Activated naive CD8-positive, alpha-beta T cell treated with anti-CD3 and anti-CD28 coated beads for 36 hours (primary cell): ENCODE measurements at places on chromosomes 4 and X. TPM values are rescaled to one million over a fixed set of nuclear protein-coding genes. Genes with fewer than 3 reads are reported as not detected.

GRCh38 chr4:8702516-8703400 is 110.2 kb downstream of the CPZ start:
- H3K27me3 ChIP-seq: no peaks in the 10 kb centered on the region
- no peaks in the 10 kb centered on the region for H3K36me3 ChIP-seq
- H3K27ac ChIP-seq: no peak overlapping the region
- no peak overlapping the region for H3K4me3 ChIP-seq

- H3K27me3 ChIP-seq: no peaks in the 10 kb centered on the region
- DNase-seq: no peak
- H3K4me1 ChIP-seq: peaks cover 4% of the 10 kb centered on the region
- H3K36me3 ChIP-seq: no peaks in the 10 kb centered on the region
- no peak overlapping the region for H3K4me3 ChIP-seq
- H3K27ac ChIP-seq: no peak overlapping the region
These were observed 38.9 kb downstream of the CCNQ start for GRCh38 chrX:153560000-153560399.

GRCh38 chr4:10296730-10297129 is 160.5 kb downstream of the ZNF518B start:
- H3K27ac ChIP-seq: no peak overlapping the region
- H3K27me3 ChIP-seq: no peaks in the 10 kb centered on the region
- no peaks in the 10 kb centered on the region for H3K36me3 ChIP-seq
- no peaks in the 10 kb centered on the region for H3K4me1 ChIP-seq
- no peak for DNase-seq

DNA sequence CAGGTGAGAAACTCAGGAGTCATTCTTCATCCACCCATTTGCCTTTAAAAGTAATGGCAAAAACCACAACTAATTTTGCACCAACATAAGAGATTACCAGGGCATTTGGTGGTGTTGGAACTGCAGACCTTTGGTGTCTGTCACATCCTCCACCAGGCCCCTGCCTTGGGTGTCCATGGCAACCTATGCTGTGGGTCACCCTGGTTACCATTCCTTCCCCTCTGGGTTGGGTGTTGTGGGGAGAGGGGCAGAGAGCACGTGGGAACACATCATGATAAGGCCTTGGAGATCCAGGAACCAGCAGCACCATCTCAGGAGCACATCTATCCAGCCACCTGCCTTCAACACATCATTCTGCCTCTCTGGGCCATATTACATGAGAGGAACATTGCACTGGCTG is 77.3 kb downstream of the CHRNA9 start:
- no peak overlapping the region for H3K27ac ChIP-seq
- no peak overlapping the region for H3K4me3 ChIP-seq
- H3K27me3 ChIP-seq: no peaks in the 10 kb centered on the region
- H3K4me1 ChIP-seq: peaks cover 7% of the 10 kb centered on the region
- DNase-seq: no peak
- peaks cover 4% of the 10 kb centered on the region for H3K36me3 ChIP-seq

Gene TMSB15C
- total RNA-seq: 2.2 TPM

Gene KCND1
- 1.2 TPM for total RNA-seq

DNA sequence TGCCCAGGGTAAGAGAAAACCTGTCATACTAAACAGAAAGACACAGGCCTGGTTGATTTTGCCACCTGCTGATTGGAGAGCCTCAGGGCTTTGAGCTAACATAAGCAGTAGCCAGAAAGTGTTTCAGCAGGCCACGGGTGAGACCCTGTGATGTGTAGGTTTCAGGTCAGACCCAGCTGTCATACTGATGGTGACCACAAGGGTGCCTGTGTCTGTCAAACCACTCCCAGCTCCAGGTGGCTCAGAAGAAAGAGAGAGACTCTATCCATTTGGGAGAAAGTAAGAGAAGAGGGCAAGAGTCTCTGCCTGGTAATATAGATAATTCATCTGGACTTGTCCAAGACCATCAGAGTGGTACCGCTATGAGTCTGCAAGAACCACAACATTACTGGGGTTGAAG is 72.8 kb upstream of the NLRP2B start:
- H3K27ac ChIP-seq: no peak overlapping the region
- H3K4me1 ChIP-seq: no peaks in the 10 kb centered on the region
- peaks cover 2% of the 10 kb centered on the region for H3K27me3 ChIP-seq
- DNase-seq: no peak
- no peaks in the 10 kb centered on the region for H3K36me3 ChIP-seq

GRCh38 chr4:78862314-78862737 is 76.9 kb downstream of the PAQR3 start:
- H3K27ac ChIP-seq: no peak overlapping the region
- H3K36me3 ChIP-seq: peaks cover 2% of the 10 kb centered on the region
- H3K4me1 ChIP-seq: peaks cover 9% of the 10 kb centered on the region
- no peak overlapping the region for H3K4me3 ChIP-seq
- DNase-seq: no peak

DNA sequence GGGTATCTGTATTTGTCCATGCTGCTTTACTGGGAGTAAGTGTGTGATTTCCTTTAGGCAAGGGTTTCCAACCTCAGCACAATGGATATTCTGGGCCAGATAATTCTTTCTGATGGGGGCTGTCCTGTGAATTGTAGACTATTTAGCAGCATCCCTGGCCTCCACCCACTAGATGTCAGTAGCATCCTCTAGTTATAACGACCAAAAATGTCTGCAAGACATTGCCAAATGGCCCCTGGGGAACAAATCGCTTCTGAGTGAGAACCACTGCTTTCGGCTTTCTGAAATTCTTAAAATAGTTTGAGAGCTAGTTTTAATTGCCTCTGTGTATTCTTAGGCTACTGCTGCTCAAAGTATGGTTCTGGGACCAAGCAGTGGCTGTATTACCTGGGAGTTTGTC is 81.2 kb upstream of the GPM6B start:
- H3K36me3 ChIP-seq: no peaks in the 10 kb centered on the region
- H3K27ac ChIP-seq: no peak overlapping the region
- no peaks in the 10 kb centered on the region for H3K4me1 ChIP-seq
- H3K27me3 ChIP-seq: no peaks in the 10 kb centered on the region

GRCh38 chr4:47704693-47705325 is 133.1 kb downstream of the CORIN start:
- H3K27me3 ChIP-seq: peaks cover 31% of the 10 kb centered on the region
- no peak overlapping the region for H3K27ac ChIP-seq
- DNase-seq: peak; percentile 12
- peaks cover 7% of the 10 kb centered on the region for H3K4me1 ChIP-seq

Gene HPGD
- total RNA-seq: 6.2 TPM

Gene CEP135
- 16.6 TPM for total RNA-seq

DNA sequence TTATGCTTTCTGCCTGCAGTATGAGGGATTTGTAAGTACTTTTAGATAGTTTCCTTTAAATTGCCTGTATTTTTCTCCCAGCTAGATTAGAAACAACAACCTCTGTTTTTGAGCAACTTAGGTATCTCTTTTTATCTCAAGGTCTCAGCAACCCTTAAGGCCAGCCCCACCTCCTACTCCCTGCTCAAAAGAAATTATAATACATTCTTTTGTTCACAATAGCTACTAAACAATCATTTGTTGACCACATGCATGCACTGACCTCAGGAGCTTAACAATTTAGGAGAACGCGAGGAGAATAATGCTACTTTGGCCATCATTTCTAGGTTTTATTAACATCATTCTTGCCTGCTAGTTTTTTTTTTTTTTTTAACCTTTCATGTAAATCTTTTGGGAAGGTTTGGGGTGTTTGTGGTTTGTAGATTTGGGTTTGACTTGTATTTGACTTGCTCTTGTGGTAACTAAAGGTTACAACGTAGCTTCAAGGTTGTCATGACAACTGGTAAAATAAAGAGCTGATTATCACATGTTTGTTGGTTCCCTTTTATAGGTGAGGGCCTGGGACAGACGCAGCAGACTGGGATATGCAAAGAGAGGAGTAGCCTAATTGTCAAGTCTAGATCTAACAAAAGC is 145.4 kb upstream of the PLAC1 start:
- no peak overlapping the region for H3K4me3 ChIP-seq
- no peaks in the 10 kb centered on the region for H3K27me3 ChIP-seq

Gene STBD1
- 0.20 TPM for total RNA-seq

Gene STATH
- not detected for total RNA-seq

- no peaks in the 10 kb centered on the region for H3K36me3 ChIP-seq
- H3K27ac ChIP-seq: no peak overlapping the region
- H3K27me3 ChIP-seq: no peaks in the 10 kb centered on the region
- H3K4me3 ChIP-seq: no peak overlapping the region
- no peak for DNase-seq
These were observed 87.5 kb downstream of the SPANXN3 start for GRCh38 chrX:143429811-143430210.

- no peak for DNase-seq
- H3K27ac ChIP-seq: no peak overlapping the region
- no peak overlapping the region for H3K4me3 ChIP-seq
- peaks cover 4% of the 10 kb centered on the region for H3K27me3 ChIP-seq
- H3K36me3 ChIP-seq: no peaks in the 10 kb centered on the region
These were observed 237.6 kb downstream of the AFAP1 start for GRCh38 chr4:7701866-7702649.

DNA sequence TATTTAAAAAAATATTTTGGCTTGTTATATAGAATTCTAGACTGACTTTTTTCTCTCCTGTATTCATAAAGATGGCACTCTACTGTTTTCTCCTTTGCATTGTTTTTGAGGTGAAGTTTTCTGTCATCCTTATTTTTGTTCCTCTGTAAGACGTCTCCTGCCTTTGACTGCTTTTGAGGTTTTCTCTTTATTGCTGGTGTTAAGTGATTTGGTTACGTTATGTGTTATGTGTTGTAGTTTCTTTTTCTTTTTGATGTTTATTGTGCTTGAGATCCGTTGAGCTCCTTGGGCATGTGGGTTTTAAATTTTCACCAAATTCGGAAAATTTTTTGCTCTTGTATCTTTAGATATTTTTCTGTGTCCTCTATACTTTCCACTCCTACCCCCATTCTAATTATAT is 50.0 kb downstream of the KDM6A start:
- peak overlapping the region; percentile 32 for H3K27ac ChIP-seq
- peaks cover 39% of the 10 kb centered on the region for H3K4me1 ChIP-seq
- no peak for DNase-seq
- H3K36me3 ChIP-seq: peaks cover 11% of the 10 kb centered on the region
- H3K4me3 ChIP-seq: peak overlapping the region; percentile 52

Gene ADAM29
- not detected for total RNA-seq

DNA sequence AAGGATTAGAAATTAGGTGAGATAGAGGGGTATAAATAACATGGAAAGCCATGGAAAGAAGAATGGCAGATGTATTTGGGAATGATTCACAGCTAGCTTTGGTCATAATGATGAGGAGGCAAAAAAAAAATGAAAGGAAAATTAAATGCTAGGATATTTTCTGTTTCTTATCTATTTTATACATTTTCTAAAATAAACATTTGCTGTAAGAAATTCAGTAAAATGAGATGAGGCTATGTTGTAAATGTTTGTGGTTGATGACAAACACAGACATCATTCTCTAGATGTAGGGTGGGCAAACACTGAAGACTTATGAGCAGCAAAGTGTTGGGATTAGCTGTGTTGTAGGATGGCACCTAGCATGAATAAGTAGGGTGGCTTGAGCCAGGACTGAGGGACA is 407.1 kb downstream of the IL15 start:
- H3K4me3 ChIP-seq: no peak overlapping the region
- no peaks in the 10 kb centered on the region for H3K27me3 ChIP-seq
- H3K27ac ChIP-seq: no peak overlapping the region
- peaks cover 8% of the 10 kb centered on the region for H3K4me1 ChIP-seq
- DNase-seq: no peak
- peaks cover 27% of the 10 kb centered on the region for H3K36me3 ChIP-seq

- no peak for DNase-seq
- H3K27ac ChIP-seq: peak overlapping the region; percentile 16
- H3K4me3 ChIP-seq: no peak overlapping the region
- H3K36me3 ChIP-seq: peaks cover 2% of the 10 kb centered on the region
- H3K4me1 ChIP-seq: peaks cover 6% of the 10 kb centered on the region
These were observed 19.8 kb downstream of the PSMD10 start for GRCh38 chrX:108071578-108071977.

- peaks cover 39% of the 10 kb centered on the region for H3K27me3 ChIP-seq
- no peak overlapping the region for H3K4me3 ChIP-seq
- DNase-seq: no peak
- peaks cover 7% of the 10 kb centered on the region for H3K4me1 ChIP-seq
These were observed 47.8 kb downstream of the CRLF2 start for GRCh38 chrX:1164322-1165288.

Gene MAGEA4
- not detected for total RNA-seq

Gene NPNT
- total RNA-seq: not detected
